ENCODE measurements at places on chromosomes 5 and 9.
A peak's percentile ranks its signal among the peaks of the same experiment; 100 is the strongest.

GRCh38 chr9:138009803-138010690 lies 132.5 kb downstream of the CACNA1B start:
- DNase-seq, result no peak

- DNase-seq, result no peak
These were observed 38.8 kb upstream of the RPL26L1 start for GRCh38 chr5:172920447-172920849.

DNA sequence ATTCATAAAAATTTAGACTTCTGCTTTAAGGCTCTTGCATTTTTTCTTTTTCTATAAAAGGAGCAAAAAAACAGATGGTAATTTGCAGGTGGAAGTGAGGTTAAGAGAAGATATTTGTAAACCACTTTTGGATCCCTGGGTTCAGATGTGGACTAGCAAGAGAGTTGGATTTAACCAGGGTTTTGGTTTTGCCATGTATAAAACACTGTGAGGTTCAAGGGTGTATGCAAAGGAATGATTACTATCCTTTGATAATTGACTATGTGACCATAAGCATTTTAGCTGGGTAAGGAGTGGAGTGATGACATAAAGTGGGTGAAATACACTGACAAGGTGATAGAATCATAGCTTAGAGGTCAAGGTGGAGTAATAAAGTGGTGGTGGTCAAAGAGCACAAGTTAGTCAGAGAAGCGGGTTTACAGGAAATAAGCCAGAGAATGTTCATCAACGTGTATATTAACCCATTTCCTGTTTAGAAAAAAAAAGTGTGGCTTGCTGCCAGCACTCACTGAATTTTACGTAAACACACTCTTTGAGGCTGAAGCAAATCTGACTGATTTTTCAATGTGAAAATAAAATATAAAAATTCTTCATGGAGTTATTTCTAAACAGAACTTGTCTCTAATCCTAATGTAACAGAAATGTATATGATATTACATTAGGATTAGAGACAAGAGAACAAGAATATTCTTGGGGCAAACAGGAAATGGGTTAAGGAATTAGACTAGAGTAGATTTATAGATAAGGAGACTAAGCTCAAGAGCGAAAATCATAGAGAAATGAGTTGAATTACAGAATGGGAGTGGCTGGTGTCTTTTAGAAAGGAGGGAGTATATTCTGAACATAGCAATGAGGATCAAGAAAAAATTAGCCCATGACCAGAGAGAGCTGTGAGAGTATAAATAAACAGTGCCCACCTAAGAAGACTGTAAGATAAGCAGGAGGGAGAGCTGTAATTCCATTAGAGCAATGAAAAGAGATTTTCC lies 74.5 kb downstream of the CDKN2A start:
- DNase-seq, result peak; percentile 67

- DNase-seq, result no peak
These were observed 57.4 kb upstream of the PRSS3 start for GRCh38 chr9:33737811-33738606.

- no peak for DNase-seq
These were observed 117.0 kb upstream of the BOD1 start for GRCh38 chr5:173733425-173733824.

DNA sequence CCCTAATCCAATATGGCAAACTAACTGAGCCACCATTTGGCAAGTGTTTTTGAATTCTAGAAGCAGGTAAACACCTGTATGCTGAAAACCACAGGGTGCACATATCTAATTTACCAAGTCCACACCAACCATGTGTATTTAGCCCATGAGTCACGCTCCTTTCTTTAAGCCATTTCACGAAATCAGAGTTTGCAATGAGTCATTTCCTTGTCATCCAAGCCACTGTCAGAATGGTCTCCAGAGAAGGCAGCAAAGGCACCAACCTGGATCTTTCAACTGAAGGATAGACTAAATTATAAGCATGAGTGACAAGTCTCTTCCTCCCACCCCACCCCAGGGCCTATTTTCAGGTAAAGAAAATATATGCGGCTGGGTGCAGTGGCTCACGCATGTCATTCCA lies 110.0 kb downstream of the PAX5 start:
- no peak for DNase-seq

GRCh38 chr5:169154679-169155078 lies 146.3 kb downstream of the SLIT3 start:
- no peak for DNase-seq

DNA sequence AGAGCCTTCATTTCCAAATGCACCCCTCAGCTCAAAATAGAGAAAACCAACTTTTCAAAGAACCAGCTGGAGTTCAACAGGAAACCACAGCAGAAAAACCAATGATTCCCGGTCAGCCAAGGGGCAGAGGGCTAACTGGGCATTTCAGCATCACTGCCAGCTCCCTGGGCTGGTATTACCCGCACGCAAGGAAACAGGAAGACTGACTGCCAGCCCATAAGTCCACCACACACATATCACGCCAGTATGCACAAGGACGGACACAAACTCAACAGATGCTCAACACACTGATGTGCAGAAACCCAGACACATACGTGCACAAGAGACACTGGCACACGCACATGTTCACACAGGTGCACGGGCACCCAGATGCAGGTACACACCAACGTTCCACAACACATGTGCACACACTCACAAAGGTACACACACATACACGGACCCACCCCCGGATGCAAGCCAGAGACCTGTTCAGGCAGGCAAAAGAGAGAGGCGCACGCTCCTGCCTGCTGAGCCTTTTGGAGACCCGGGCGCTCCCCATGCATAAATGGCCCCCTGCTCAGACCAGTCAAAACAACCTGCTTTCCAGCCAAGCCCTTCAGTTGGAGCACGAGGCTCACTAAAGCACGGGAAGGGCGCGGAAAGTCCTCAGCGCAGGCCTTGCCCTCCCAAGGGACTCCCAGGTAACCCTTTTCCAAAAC lies 2.1 kb downstream of the ADAMTS2 start:
- DNase-seq, result no peak

DNA sequence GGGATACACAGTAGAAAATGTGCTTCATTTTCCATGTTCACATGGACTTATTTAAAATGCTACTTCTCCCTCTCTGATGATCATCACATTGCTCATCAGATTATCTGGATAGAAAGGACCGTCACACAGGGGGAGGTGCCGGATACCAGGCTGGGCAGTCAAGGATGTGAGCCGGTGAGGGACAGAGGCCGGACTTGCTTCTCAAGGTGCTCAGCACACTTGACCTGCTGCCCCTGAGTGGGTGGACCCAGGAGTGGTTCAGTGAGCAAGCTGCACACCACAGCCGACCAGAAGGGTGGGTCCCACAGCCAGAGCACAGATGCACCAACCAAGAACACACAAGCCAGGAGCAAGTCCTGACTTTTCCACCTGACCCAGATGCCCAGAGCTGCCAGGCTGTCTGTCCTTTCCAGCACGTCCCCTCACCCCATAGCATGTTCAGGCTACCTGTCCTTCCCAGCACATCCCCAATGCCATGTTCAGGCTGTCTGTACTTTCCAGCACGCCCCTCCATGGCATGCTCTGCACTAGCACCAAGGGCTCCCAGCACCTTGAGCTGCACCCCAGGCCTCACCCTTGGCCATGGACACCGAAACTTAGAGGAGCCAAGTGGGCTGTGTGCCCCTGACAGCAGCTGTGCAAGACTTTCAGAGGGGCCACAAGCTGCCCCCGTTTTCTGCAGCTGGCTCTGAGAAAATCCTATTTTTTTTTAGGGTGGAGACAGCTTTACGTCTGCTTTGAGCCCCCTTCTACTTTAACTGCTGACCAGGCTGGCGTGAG lies 77.8 kb downstream of the SECISBP2 start:
- no peak for DNase-seq

DNA sequence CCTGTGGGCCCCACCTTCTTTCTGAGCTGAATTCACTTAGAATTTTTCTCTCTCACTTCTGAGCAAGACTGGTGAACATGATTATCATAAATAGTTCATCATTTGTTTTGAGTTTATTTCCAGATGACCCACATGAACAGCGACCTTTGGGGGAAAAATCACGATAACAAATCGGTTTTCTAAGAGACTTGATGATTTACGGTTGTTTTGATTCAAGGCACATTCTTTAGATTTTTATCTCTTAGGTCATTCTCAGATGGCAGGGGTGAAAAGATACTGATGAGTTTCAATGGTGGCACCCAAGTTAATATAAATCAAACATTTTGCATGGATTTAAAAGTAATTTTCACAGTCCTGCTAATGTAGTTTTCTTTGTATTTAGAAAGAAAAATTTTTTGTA lies 95.1 kb downstream of the DMXL1 start:
- DNase-seq, result no peak

- DNase-seq, result peak; percentile 50
These were observed 11.3 kb downstream of the RAPGEF1 start for GRCh38 chr9:131728546-131728910.

DNA sequence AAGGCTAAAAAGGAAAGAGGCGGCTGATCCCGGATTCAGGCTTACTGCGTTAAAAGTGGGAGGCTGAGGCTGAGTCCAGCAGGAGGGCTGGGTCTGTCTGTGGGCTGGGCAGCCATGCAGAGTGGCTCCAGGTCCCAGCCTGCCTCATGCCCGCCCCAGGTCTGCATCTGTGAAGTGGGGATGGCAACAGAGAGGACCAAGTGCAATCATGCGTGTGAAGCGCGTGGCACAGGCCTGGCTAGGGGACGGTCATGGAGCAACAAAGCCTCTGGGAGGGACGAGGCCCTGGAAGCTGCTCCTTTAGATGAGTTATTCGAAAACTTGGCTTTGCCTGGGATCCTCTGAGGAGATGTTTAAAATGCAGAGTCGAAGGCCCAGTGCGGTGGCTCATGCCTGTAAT lies 30.4 kb upstream of the BARHL1 start:
- DNase-seq, result no peak

- DNase-seq, result no peak
These were observed 720.8 kb upstream of the ZNF608 start for GRCh38 chr5:125467222-125467621.
